Stimulated activated CD4-positive, alpha-beta T cell treated with anti-CD3 and anti-CD28 coated beads, Interleukin-12 subunit alpha, Interleukin-12 subunit beta, amount 100 ng/mL, for 4 hours (primary cell): ENCODE measurements at places on chromosomes 4 and X.
A peak's percentile ranks its signal among the peaks of the same experiment; 100 is the strongest.

DNA sequence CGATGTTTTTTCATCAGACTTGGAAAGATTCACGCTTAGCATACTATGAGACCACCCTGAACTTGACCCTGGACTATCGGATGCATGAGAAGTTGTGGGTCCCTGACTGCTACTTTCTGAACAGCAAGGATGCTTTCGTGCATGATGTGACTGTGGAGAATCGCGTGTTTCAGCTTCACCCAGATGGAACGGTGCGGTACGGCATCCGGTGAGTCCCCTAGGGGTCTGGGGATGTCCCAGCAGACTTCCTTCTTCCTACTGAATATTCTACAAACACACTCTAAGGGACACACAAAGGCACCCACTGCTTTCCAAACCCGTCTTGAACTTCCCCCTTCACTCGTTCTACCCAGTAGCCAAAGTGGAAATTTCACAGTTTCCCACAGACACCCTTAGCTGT is 9.3 kb downstream of the GABRQ start:
- no peak for DNase-seq

DNA sequence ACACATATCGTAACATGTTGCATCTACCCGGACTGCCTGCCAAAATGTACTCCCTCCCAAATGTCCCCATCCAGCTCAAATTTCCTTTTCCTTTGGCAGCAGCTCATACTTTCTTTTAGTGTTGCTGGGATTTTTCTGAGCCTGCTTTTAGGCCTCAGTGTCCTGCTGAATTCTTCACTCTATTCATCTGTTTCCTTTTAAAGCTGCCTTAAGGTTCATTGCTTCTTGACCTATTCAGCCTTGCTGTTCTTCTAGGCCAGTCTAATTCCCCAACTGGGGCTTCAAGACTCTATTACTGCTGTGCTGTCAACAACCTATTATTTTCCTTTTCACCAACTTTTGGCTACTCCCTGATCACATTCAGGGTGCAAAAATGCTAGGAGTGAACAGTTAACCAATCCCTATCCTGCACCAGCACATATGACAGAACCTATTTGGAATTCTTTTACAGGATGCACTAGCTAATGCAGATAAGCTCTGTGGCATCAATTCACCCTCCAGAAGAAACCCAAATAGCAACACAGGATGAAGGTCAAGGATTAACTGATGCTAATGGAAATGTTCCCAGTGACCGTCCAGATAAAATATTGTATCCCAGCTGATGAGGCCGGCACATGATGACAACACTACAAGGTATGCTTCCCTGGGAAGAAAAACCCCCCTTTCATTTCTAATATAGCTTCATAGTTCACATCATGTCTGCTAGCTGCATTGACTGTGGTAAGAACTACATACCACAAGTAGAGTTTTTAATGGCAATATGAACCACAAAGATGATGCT is 114.7 kb upstream of the TTC29 start:
- DNase-seq, result no peak

- peak; percentile 18 for DNase-seq
These were observed 38.4 kb downstream of the SAGE1 start for GRCh38 chrX:135931644-135932487.

- no peak for DNase-seq
These were observed 18.0 kb upstream of the CLCN4 start for GRCh38 chrX:10138726-10139125.

- DNase-seq, result no peak
These were observed 212.0 kb upstream of the AFF2 start for GRCh38 chrX:148288451-148288850.

DNA sequence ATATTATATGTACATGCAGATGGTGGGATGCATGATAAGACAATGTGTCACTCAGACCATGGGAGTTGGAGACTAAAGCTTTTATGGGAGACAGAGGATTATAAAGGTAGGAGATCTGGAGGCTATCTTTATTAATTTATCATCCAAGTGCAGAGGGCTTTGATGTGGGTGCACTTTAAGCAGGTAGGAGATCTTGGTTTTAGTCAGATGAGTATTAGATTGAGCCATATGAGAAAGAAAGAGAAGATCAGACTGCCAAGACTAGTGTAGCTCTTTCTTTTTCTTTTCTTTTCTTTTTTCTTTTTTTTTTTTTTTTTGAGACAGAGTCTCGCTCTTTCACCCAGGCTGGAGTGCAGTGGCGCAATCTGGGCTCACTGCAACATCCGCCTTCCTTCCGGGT is 84.9 kb upstream of the CAMK2D start:
- DNase-seq, result no peak

GRCh38 chrX:4971646-4972045 is 1257.0 kb downstream of the NLGN4X start:
- no peak for DNase-seq

- DNase-seq, result no peak
These were observed 404.0 kb upstream of the F9 start for GRCh38 chrX:139126493-139126892.

- no peak for DNase-seq
These were observed 404.6 kb downstream of the PRDM5 start for GRCh38 chr4:120517966-120518365.
